ENCODE measurements at places on chromosomes 5 and 9. TPM values are rescaled to one million over a fixed set of nuclear protein-coding genes. Genes with fewer than 3 reads are reported as not detected.

CDH18 gene
- not detected for total RNA-seq

PCDHA8 gene
- not detected for total RNA-seq

CMBL gene
- 20.3 TPM for total RNA-seq

ACOT12 gene
- not detected for total RNA-seq

WWC1 gene
- total RNA-seq = 1.9 TPM

C8G gene
- not detected for total RNA-seq

C6 gene
- total RNA-seq = 3.5 TPM

CKMT2 gene
- 3.5 TPM for total RNA-seq

FOXD4L4 gene
- not detected for total RNA-seq

C1QTNF3 gene
- total RNA-seq = 7.6 TPM

PRR16 gene
- 3.1 TPM for total RNA-seq

AK3 gene
- total RNA-seq = 129 TPM

MZB1 gene
- 5.6 TPM for total RNA-seq

SEMA5A gene
- total RNA-seq = 10.0 TPM

CORO2A gene
- total RNA-seq = 4.6 TPM

PCDHA2 gene
- total RNA-seq = 0.76 TPM

SLC25A2 gene
- total RNA-seq = 2.3 TPM

JAKMIP2 gene
- 9.3 TPM for total RNA-seq

SHISAL2B gene
- not detected for total RNA-seq

NOXA1 gene
- 4.6 TPM for total RNA-seq

NCBP1 gene
- total RNA-seq = 47.6 TPM

FAM221B gene
- total RNA-seq = not detected

PCDHGC4 gene
- total RNA-seq = 8.0 TPM

LCN1 gene
- total RNA-seq = 2.2 TPM

CCDC192 gene
- total RNA-seq = 0.35 TPM

IPO11 gene
- 46.2 TPM for total RNA-seq

HMMR gene
- 13.8 TPM for total RNA-seq

SLC34A1 gene
- total RNA-seq = not detected

KIF20A gene
- total RNA-seq = not detected

ADAMTS12 gene
- 7.4 TPM for total RNA-seq

TNC gene
- 242 TPM for total RNA-seq

LCN9 gene
- not detected for total RNA-seq

SPATA31D4 gene
- total RNA-seq = not detected

DEPDC1B gene
- not detected for total RNA-seq

GKAP1 gene
- total RNA-seq = 24.8 TPM

SIT1 gene
- total RNA-seq = not detected

IL12B gene
- not detected for total RNA-seq

GRXCR2 gene
- not detected for total RNA-seq

RAB3C gene
- 2.1 TPM for total RNA-seq

TRIP13 gene
- 1.3 TPM for total RNA-seq

CYSRT1 gene
- not detected for total RNA-seq
